ENCODE measurements at places on chromosomes 12 and 14.

GRCh38 chr14:82725213-82725612 lies 1191.6 kb upstream of the SEL1L start:
- no peak for DNase-seq

- no peak for DNase-seq
These were observed 171.0 kb downstream of the ETV6 start for GRCh38 chr12:11820476-11820875.

DNA sequence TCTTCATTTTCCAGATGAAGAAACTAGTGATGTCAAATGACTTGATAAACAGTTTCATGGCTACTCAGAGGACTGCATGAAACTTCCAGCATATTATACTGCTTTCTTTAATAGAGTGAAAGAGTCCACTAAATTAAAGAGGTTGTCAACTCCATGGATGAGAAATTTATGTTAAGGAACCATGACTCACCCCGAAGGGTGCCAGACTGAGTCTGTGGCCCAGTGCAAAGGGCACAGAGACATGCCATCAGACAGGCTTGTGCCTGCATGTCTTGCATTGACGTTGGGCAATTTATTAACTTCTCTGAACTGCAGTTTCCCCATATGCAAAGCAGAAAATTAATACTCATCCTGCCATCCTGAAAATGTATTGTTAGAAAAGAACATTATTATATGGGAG lies 382.4 kb downstream of the APAF1 start:
- no peak for DNase-seq

- no peak for DNase-seq
These were observed 226.4 kb upstream of the CAND1 start for GRCh38 chr12:67042697-67043131.

DNA sequence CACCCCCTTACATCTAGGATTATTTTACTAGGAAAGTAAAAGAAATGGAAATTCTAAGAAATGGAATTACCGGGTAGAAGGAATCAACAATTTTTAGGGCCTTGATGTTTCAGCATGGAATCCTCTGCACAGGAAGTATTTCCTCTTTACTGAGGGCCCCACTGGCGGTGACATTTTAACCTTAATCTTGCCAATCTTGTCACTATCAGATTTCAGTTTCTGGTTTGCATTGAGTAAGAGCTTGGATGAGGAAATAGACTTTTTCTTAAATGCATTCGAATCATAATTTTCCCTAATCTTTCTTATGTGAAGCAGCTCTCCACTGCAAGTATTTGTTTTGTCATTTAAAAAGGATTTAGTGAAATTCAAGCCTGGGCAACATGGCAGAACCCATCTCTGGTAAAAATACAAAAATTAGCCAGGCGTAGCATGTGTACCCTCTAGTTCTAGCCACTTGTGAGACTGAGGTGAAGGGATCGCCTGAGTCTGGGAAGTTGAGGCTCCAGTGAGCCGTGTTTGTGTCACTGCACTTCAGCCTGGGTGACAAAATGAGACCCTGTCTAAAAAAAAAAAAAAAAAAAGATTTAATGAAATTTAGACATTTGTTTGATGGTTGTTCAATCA lies 40.7 kb downstream of the TPCN1 start:
- DNase-seq = peak; percentile 15

DNA sequence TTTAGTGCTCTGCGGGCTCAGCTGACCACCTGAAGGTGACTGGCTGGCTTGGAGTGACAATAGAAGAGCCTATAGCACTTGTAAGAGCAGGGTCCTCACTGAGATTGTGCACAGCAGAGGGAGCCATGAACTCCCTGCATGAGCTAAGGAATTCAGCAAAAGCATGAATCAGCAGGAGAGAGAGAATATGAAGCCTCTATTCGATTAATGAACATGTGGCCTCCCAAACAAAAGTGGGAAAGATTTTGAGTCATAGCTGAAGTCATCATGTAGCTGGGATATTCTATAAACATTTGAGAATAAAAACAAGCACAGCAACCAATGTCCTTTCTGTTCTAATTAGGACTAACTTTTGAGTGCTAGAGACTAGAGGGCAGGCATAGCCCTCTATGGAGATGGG lies 626.6 kb downstream of the DIO2 start:
- no peak for DNase-seq

GRCh38 chr14:61973981-61974380 lies 211.8 kb downstream of the SNAPC1 start:
- DNase-seq = no peak

DNA sequence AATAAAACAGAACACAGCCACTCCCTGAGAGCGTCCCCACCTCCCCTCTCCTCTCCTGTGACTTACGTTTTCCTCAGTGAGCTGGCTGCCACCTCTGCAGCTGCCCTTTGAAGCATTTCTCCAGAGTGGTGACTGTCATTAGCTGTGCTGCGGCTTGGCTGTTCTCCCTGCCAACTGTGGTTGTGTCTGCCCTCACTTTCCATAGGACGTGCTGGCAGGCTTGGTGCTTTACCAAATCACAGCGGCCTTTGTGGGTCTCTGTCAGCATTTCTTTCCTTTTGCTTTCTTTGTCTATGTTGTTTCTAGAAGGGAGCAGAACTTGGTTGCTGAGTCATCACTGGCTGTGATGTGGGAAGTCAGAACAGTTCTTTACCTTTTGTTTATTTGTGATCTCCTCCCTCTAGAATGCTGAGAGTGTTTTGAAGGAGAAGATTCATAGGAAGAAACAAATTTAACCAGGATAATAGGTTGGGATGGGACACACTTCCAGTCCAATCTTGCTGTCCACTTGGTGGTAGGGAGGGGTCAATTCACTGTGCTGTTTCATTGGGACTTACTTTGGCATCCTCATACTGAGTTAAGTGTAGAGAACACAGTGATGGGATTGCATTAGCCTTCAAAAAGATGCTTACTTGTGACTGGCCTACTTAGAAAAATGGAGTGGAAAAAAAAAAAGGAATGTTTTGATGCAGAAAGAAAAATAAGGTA lies 88.2 kb downstream of the TMX1 start:
- no peak for DNase-seq

GRCh38 chr12:12159988-12160387 lies 89.2 kb downstream of the BCL2L14 start:
- no peak for DNase-seq

DNA sequence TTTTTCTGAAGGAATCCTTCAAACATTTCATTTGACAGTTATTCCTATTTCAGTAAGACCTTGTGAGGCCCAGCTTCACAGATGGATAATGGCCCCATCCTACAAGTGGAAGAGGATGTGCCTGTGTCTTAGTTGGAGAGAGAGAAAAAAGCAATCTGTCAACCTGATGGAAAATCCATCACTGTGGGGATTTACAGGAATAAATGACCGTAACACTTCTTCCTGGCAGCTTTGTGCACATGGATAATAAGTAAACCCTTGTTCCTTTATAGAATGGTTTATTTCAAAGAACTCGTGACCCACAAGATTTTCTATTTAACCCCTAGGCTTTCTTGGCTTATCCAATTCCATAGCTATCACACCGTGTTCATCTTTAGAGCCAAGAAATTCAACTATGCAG lies 121.4 kb upstream of the PCED1B start:
- DNase-seq = no peak

GRCh38 chr12:24228371-24228770 lies 278.9 kb upstream of the SOX5 start:
- no peak for DNase-seq

DNA sequence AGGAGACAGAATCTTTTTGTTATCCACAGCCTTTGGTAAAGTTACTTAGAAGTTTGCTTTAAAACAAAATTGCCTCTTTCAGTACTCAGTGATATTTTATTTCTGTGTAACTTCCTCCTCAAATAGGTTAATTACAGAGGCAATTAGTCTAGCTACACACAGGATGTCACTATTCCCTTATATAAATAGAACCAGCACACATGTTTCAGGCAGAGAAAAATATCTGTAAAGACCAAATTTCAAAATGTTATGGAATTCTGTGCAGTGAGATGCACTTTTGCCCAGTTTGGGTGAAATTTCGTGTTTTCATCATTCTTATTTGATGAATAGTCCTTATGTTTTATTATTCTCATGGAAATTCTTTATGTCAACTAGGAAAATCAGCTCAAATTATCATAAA lies 410.6 kb upstream of the SOX5 start:
- DNase-seq = no peak

DNA sequence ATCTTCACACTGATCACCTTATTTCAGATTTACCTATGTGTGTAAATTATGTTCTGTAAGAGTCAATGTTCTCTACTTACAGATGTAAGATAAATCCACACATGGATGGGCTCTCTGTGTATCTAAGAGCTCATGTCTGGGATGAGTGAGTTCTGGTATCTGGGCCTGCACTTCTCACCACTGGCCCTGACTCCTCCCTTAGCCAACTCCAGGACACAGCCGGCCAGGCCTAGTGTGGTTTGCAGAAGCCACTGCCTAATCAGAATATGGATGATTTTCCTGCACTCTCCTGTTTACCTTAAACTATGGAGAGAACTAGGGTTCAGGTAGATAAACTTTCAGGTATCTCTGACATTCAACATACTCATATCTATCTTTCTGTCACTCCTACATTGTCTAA lies 1284.8 kb downstream of the TMEM121 start:
- no peak for DNase-seq

GRCh38 chr14:80621701-80622100 lies 319.8 kb downstream of the CEP128 start:
- no peak for DNase-seq

DNA sequence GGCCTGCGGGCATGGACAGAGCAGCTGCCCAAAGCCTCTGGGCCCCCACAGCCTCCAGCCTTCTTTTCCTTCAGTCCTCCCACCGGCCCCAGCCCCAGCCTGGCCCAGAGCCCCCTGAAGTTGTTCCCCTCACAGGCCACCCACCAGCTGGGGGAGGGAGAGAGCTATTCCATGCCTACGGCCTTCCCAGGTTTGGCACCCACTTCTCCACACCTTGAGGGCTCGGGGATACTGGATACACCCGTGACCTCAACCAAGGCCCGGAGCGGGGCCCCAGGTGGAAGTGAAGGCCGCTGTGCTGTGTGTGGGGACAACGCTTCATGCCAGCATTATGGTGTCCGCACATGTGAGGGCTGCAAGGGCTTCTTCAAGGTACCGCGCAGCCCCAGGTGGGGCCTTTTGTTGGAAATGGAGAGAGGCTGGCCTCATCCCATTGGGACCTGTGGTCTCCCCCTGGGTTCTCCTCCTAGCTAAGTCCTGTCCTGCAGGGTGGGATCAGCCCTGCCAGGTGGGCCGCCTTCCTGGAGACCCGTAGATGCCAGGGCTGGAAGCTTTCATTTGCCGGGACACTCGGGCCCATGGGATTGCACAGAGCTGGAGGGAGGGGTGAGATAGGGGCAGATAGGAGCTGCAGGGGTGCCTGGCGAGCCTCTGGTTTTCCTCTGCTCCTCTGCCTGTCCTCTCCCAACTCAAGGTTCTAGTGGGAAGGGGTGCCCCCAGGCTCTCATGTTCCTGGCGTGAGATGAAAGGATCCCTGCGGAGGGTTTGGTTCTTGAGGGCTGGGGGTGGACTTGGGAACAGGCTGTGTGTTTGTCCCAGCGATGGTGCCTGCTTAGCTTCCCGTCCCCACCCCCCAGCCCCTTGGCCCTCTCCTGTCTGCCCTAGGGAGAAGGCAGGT lies 3.8 kb downstream of the NR4A1 start:
- no peak for DNase-seq

GRCh38 chr14:86646696-86647690 lies 1117.0 kb downstream of the FLRT2 start:
- no peak for DNase-seq

DNA sequence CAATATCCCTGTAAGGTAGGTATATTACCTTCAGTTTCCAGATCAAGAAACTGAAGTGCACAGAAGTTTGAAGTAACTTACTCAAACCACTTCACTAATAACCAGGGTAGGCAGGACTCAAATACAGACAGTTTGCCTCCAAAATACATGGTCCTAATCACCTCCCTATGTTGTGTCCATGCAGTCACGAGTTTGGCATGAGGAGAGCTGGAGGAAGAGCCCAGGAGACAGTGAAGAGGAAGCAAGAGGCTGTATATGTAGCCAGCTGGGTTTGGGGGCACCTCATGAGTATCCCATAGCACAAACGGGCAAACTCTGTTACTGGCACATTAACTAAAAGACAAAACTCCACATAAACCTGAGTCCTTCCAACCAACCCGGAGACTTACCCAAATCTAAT lies 79.2 kb downstream of the DUSP16 start:
- DNase-seq = no peak

GRCh38 chr12:69007101-69007854 lies 74.3 kb upstream of the CPM start:
- DNase-seq = no peak

- DNase-seq = no peak
These were observed 1367.3 kb upstream of the FLRT2 start for GRCh38 chr14:84162633-84163032.
